ENCODE measurements at places on chromosomes 12 and 14.

GRCh38 chr12:4449851-4450221 is 4.2 kb upstream of the FGF6 start:
- DNase-seq = no peak

DNA sequence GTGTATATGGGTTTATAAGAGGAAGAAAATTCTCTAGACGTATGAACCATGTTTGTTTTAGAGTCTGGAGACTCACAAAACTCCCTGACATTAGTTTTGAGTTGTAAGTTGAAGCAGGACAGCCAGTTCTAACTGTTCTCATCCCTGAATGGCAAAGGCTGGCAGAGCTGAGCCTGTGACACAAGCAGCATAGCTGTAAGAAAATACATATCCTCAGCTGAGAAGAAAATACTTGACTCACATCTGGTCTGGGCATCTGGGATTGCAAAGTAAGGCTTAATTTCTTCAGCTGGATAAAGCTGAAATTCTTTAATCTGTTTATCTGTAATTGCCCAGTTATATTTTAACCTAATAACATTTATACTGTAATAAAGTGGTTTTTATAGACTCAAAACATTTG is 156.3 kb downstream of the PELI2 start:
- no peak for DNase-seq

DNA sequence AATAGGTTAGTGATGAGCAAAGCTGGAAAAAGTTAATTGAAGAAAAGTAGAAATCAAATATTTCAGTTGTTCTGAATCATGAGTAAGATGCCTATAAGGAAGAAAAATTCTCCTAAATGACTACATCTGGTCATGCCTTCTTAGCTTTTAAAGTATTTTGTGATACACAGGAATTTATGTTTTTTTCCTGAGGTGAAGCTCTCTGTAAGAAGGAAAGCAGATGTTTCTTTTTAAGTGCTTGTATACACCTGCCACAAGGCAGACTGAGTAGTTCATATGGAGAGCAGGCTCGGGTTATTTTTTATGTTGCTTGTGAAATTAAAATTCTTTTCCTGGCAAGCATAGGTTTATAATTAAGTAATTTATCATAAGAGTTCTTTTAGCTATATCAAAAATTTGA is 275.2 kb downstream of the RAD51B start:
- DNase-seq = no peak

GRCh38 chr14:94819531-94819930 is 49.6 kb upstream of the GSC start:
- DNase-seq = no peak

GRCh38 chr12:122460061-122460460 is 37.6 kb upstream of the CLIP1 start:
- DNase-seq = no peak

- no peak for DNase-seq
These were observed 11.4 kb downstream of the EVL start for GRCh38 chr14:100076606-100077005.

GRCh38 chr12:131095826-131096680 is 142.3 kb downstream of the ADGRD1 start:
- no peak for DNase-seq

DNA sequence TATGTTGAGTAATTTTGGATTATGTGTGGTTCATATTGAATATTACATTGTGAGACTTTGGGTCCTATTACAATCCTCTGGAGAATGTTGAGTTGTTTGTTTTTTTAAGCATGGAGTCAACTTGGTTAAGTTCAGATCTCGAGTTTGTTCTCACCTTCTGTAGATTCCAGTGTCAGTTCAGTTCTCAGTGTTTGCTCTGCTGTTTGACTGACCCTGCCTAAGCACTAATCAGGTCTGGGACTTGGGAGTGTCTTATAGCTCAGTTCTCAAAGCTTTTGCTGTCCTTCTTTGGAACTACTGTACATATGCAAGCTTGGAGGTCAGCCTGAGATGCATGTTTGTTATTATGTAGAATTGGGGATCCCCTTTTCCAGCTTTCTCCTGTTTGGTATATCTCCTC is 63.1 kb downstream of the DIP2B start:
- DNase-seq = no peak

DNA sequence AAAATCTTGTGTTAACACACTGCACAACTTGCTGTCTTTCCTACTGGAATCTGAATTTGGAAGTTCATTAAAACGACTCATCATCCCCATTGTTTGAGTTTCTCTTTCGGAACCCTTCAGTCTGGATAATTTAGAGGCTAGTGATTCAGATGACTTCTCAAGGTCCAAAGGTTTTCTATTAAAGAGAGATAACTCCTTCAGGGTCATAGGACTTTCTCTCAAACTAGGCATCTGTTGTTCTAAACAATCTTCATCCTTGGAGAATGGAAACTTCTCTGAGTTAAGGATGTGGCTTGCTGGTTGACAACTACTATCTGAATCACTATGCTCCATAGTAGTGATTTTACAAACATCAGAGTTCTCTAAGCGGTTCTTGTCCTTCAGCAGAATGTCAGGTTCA is 4.4 kb downstream of the MLH3 start:
- no peak for DNase-seq

GRCh38 chr12:7749442-7749841 is 2.3 kb upstream of the CLEC4C start:
- no peak for DNase-seq

GRCh38 chr12:54509617-54510016 is 12.1 kb downstream of the NCKAP1L start:
- DNase-seq = no peak

DNA sequence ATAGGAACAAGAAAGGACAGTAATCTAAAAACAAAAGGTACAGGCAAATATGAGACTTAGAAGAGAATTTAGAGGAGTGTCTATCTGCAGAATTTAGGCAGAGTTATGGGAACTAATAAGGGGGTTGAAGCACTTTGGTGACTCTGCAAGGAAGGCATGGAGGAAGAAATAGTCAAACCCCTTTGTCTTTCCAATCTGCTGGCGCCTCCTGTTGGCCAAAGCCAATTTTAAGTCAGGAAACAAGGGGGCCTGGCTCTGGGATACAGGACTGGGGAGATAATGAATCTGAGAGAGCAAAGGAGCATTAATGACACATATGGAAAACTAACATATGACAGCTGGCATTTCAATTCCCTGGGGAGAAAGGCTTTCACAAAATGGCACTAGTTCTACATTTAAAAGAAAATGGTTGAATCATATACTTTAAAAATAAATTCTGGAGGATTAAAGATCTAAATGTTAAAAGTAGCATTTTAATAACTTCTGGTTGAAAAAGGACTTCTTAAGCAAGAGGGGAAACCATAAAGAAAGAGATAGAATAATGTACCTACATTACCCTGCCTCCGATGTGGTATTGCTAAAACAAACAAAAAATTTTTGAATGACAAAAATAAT is 48.5 kb upstream of the CSRP2 start:
- DNase-seq = no peak

GRCh38 chr12:108768591-108769500 is 37.5 kb upstream of the CORO1C start:
- no peak for DNase-seq

- no peak for DNase-seq
These were observed 57.6 kb upstream of the STRN3 start for GRCh38 chr14:31083781-31084180.

GRCh38 chr14:33848706-33849454 is 102.0 kb downstream of the EGLN3 start:
- no peak for DNase-seq

Data from NCI-H2081 treated with DMSO at 0.1 percent for 48 hours (cell line).